ENCODE measurements at places on chromosomes 5 and 9. TPM values are rescaled to one million over a fixed set of nuclear protein-coding genes. Genes with fewer than 3 reads are reported as not detected.

DNA sequence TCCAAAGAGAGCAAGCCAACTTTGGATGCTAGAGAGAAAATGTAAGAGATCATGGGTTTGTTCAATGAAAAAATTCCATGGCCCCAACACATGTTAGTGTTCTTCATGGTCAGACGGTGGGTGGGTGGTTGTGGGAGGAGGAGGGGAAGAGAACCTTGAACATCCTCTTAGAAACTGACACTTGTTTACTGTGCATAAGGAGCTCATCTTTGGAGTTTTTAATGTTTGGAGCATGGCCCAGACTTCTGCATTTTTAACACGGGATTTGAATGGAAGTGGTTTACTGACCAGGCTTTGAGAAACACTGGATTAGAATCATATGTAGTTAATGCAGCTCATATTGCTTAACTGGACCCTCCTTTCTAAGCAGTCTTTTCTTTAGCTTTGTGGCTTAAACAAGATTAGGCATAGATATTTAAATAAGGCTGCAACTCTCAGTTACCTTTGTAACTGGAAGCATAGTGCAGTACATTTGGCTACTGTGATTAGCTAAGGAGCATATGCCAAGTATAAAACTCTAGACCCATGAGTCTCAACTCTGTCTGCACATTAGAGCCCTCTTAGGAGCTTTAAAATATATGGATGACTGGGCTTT, 60.1 kb downstream of the FOCAD start:
- DNase-seq, result no peak

DNA sequence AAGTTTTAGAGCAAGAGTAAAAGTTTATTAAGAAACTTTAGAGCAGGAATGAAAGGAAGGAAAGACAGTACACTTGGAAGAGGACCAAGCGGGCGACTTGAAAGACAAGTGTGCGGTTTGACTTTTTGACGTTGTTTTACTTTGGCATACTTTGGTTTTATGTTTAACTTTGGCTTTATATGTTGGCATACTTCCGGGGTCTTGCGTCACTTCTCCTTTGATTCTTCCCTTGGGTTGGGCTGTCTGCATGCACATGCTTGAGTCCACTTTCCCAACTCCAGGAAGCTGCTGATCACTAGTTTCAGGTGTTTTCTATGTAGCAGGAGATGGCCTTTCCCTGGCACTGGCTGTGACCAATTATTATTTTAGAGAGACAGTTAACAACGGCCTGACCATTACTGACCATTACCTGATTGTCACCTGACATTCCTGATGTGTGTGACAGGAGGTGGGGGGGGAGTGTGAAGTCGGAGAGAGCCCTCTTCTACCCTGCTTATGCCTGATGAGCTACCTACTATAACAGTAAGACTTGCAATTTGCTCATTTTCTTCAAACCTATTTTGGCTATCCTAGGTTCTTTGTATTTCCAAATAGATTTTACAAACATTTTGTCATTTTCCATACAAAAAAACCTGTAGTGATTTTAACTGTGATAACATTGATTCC, 45.5 kb downstream of the TNFSF8 start:
- no peak for DNase-seq

DNA sequence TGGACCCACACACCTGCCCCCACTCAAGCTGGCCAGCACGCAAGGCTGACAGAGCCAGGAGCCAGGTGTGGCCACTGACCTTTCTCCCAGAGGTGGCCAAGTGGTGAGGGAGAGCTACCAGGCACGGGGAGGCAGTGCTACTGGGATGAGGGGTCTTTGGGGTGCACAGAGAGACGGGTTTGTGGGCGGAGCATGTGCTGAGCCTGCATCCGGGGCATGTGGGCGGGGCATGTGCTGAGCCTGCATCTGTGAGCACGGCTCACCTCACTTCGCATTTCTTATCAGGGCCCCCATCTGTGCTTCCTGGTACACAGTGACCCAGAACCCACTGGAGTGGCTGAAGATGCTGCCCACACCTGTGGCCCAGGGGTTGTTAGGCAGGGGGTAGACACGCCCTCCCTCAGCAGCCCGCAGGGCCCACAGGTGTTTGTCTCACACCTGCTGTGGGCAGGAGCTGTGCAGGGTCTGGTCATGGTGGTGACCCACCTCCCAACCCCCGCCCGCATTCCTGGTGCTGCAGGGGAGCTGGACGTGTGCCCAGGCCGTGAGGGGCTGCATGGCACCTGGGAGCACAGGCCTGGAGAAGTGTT, 21.5 kb downstream of the CCDC187 start:
- no peak for DNase-seq

The NR2F1-AS1 gene
- total RNA-seq, result not detected

DNA sequence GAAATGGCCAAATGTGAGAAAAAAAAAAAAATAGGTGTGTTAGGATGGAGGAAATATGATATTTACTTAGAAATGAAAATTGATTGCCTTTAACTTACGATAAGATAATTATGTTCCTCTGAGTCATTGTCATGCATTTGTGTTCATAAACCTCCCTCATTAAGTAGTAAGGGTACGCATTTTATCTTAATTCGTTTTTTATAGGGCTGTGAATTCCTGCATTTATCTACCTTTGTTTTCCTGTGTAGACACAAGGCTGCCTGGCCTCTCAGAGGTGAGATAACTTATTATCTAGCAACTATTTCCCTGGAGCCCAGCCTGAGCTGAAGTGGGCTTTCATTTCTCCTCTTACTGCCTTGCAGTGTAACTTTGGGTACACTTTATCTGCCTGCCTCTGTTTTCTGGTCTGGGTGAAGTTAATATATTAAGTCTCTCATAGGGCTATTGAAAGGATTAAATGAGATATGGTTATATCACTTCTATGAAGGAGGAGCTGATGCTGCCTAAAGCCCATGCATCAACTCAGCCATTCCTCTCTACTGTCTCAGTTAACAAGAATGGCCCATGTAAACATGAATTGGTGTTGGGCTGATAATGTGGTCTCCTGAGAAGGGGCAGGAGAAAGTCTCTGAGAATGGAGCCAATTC, 103.8 kb upstream of the KLF4 start:
- no peak for DNase-seq
